ENCODE measurements at places on chromosomes 12 and 14.

- no peak for DNase-seq
These were observed 178.9 kb upstream of the DYRK2 start for GRCh38 chr12:67469666-67470065.

DNA sequence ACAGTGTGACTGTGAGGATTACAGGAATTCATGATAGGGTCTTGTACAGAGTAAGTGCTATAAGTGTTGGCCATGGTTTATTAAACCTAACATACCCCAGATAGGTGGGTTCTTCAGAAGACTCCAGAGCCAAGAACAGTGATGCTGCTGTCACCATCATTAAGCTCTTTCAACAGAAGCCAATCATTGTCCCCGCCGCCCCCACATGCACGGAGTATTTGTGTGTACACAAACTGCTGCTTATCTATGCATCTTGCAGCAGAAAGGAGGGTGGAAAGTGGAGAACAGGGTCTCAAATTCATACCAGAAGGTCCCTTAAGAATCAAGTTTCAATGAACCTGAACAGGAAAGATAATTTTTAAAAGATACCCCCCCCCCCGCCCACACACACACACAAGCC lies 51.2 kb downstream of the TMCC3 start:
- no peak for DNase-seq

DNA sequence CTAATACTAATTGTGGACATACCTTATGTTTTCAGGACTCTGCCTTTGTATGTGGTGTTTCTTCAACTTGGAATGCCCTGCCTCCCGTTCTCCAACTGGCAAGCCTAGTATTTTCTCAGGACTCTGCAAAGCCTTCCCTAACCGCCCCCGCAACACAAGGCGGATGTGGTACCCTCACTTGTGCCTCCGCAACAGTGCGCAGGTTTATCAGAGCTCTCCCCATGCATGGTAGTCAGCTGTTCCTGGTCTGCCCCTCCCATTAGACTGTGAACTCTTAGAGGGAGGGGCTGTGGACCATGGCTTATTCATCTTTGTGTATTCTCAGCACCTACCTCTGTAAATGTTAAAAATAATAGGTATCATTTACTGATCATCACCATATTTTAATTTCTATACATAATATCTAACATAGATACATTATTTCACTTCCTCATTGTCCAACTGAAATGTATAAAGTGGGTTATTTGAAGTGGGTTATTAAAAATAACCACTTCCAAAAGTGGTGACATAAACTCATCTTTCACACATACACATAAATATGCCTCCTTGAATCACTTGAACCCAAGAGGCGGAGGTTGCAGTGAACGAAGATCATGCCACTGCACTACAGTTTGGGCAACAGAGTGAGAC lies 9.0 kb downstream of the LPAR5 start:
- no peak for DNase-seq

DNA sequence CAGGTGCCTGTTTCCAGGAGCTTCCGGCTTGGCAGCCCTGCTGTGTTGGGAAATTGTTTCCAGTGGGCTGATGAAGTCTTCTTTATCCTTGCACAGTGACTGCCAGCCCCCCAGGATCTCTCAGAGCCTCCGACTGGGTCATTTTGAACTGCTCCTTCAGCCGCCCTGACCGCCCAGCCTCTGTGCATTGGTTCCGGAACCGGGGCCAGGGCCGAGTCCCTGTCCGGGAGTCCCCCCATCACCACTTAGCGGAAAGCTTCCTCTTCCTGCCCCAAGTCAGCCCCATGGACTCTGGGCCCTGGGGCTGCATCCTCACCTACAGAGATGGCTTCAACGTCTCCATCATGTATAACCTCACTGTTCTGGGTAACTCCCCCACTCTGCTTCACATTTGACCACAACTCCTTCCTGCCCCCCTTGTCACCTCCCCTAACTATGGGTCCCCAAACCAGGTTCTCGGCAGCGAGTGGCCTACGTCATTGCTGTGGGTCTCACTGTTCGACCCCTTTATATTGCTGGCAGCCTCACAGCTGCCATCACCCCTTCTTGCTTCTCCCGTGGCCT lies 2.3 kb downstream of the LAG3 start:
- DNase-seq: no peak

- no peak for DNase-seq
These were observed 86.4 kb upstream of the RPH3A start for GRCh38 chr12:112705037-112705632.

GRCh38 chr12:12901158-12901791 lies 9.9 kb downstream of the GPRC5A start:
- DNase-seq: no peak

DNA sequence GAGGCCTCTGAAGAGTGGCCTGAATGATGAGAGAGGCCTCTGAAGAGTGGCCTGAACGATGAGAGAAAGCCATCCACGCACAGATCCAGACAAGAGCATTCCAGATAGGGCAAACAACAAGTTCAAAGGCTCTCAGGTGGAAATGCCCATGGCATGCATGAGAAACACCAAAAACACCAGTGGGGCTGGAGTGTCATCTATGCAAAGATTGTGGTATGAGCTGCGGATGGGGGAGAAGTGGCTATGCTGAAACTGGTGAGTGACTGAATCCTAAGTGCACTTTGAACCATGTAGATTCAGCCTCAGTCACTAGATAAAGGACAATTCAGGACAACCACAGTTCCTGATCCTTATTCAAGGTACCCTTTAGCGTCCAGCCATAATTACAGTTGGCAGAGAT lies 79.4 kb upstream of the GZMB start:
- no peak for DNase-seq

Measured in stimulated activated CD4-positive, alpha-beta T cell treated with anti-CD3 and anti-CD28 coated beads, Interleukin-12 subunit alpha, Interleukin-12 subunit beta, amount 100 ng/mL, for 4 hours (primary cell).